ENCODE measurements at places on chromosomes 1 and 21. TPM values are rescaled to one million over a fixed set of nuclear protein-coding genes. Genes with fewer than 3 reads are reported as not detected.
A peak's percentile ranks its signal among the peaks of the same experiment; 100 is the strongest.

ALPL gene
- 0.67 TPM for total RNA-seq

SGIP1 gene
- total RNA-seq = 2.6 TPM

MCL1 gene
- total RNA-seq = 96.5 TPM

S100A2 gene
- not detected for total RNA-seq

CRYAA gene
- not detected for total RNA-seq

ALX3 gene
- total RNA-seq = 0.11 TPM

ATAD3A gene
- total RNA-seq = 61.7 TPM

TNFRSF18 gene
- not detected for total RNA-seq

AGTRAP gene
- total RNA-seq = 58.6 TPM

MX1 gene
- not detected for total RNA-seq

- no peak overlapping the region for H3K27ac ChIP-seq
- no peaks in the 10 kb centered on the region for H3K4me1 ChIP-seq
Measured at GRCh38 chr1:119428991-119429390, 14.0 kb downstream of the HSD3B2 start.

- DNase-seq = no peak
- H3K4me1 ChIP-seq = peaks cover 19% of the 10 kb centered on the region
- H3K27me3 ChIP-seq = no peaks in the 10 kb centered on the region
Measured at GRCh38 chr1:197770243-197770642, 5.0 kb downstream of the DENND1B start.

DNA sequence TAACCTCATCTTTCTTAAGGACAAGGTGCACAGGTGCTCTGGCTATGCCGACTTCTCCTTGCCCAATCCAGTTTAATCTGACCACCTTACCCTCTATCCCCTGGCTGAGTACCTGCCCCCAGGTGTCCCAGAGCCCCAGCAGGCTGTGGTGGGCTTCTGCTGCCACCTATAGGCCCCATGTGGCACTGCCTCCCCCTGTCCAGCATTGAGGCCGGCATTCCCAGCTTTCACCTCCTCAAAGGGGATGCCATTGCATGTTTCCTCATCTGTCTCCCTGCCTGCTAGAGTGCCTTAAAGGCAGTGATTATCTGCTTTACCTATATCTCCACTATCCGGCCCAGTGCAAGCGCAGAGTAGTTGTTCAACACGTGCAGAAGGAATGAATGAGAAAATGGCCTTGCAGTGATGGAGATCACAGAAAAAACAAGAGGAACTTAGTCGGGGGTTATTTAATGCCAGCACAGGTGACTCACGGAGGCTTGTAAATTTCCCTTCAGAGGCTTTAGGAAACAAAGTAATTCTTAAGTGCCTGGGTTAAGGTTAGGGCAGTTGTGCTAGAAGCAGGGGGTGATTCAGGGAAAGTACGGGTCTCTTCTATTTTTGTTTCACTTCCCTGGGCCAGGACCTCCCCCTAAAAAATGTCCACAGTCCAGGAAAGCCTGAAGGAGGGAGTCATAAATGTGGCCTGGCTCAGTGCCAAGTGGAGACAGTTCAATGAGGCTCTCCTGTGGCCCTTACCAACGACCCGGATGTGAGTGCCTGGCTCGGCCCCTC, 131.8 kb upstream of the NGF start:
- H3K36me3 ChIP-seq = no peaks in the 10 kb centered on the region
- H3K27me3 ChIP-seq = no peaks in the 10 kb centered on the region
- no peak overlapping the region for H3K4me3 ChIP-seq
- H3K27ac ChIP-seq = no peak overlapping the region
- H3K4me1 ChIP-seq = no peaks in the 10 kb centered on the region

DNA sequence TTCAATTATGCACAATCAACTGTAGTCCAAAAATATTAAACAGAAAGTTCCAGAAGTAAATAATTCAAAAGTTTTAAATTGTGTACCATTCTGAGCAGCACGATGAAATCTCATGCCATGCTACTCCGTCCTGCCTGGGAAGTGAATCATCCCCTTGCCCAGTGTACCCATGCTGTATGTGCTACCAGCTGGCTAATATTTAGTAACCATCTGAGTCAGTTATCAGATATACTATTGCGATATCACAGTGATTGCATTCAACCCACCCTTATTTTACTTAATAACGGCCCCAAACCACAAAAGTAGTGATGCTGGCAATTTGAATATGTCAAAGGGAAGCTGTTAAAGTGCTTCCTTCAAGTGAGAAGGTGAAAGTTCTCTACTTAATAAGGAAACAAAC, 56.2 kb downstream of the EVI5 start:
- H3K36me3 ChIP-seq = no peaks in the 10 kb centered on the region
- H3K27me3 ChIP-seq = no peaks in the 10 kb centered on the region
- no peak overlapping the region for H3K27ac ChIP-seq
- DNase-seq = no peak
- no peak overlapping the region for H3K4me3 ChIP-seq
- H3K4me1 ChIP-seq = no peaks in the 10 kb centered on the region

DNA sequence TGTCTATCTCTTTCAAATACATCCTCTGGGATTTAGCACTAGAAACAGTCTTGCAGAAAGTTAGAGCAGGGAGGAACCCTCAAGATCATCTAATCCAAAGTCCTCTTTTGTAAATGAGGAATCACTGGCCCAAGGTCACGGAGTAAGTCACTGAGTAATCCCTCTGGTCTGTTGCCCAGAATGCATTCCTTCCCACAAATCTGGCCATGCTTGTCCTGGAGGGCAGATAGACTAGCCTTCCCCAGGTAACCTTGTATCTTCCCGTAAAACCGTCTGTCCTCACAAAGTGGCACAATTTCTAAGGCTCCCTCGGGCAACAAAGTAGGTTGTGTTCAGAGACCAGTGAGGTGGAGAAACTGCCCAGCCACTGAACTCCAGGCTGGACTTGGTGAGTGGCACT, 46.2 kb downstream of the DDR2 start:
- no peak overlapping the region for H3K27ac ChIP-seq
- H3K27me3 ChIP-seq = no peaks in the 10 kb centered on the region
- no peaks in the 10 kb centered on the region for H3K4me1 ChIP-seq
- H3K36me3 ChIP-seq = no peaks in the 10 kb centered on the region
- H3K4me3 ChIP-seq = no peak overlapping the region

- no peaks in the 10 kb centered on the region for H3K36me3 ChIP-seq
- H3K4me1 ChIP-seq = no peaks in the 10 kb centered on the region
- no peak overlapping the region for H3K27ac ChIP-seq
- DNase-seq = peak; percentile 70
- no peaks in the 10 kb centered on the region for H3K27me3 ChIP-seq
Measured at GRCh38 chr21:14737922-14738321, 191.8 kb upstream of the SAMSN1 start.

All from cardiac muscle cell (in vitro differentiated cells and primary cell).